SK-N-DZ (cell line): ENCODE measurements at places on chromosomes 12 and 14.

GRCh38 chr14:47153746-47154145, 502.2 kb upstream of the RPL10L start:
- no peak for DNase-seq

DNA sequence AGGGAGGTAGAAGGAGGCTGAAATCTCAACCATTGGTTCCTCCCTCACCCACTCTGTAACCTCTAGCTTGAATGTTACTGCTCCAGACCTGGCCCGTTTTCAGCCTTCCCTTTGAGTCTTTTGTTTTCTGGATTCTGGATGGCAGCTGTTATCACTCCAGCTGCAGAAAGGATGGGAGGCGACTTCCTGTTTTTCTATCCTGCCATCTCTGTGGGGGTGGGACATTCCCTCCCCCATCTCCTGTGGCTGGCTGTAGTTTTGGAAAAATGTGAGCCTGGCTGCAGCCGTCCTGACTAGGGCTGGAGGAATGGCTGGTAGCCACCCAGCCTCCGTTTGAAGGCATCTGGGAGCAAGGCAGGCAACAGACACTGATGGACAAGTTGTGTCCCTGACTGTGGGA, 2.9 kb upstream of the PPFIBP1 start:
- peak; percentile 38 for DNase-seq

DNA sequence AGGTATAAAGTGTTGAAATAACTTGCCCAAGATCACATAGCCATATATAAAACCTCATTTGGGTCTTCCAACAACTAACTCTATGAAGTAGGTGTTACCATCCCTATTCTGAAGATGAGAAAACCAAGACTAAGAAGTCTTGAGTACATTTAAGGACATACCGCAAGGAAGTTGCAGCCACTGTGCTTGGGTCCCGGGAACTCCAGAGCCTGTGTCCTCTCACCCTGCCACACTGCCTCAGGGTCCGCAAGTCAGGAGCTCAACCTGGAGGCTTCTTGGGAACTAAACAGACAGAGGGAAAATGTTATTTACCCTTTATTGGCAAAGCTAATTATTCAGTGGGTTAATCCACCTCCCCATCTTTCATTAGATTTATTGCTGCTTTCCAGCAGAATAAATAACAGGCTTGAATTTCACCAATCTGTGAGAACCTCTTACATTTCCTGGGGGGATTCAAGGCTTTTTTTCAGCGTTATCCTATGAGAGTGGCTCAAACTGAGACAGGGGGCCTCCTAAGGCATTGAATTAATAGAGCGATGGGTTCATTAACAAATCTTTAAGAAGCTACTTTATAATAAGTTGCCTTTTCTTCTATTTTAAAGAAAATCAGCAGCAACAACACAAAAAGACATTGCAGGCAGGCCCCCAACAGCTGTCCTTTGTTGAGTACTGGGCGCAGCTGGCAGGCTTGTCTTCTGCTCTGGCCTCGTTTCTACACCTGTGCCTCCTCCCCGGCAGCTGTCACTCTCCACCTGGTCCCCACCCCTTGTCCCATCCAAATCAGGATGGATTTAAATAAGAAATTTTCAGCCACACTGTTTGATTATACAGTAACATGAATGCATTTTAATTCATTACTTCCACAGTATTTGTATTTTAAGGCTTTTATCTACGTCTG, 25.3 kb downstream of the PHLDA1 start:
- DNase-seq: no peak

- no peak for DNase-seq
Observed at GRCh38 chr14:63039866-63040265, 5.4 kb downstream of the KCNH5 start.
